Right forelimb (tissue), 1 donor: ENCODE measurements at places on chromosomes 2 and 18.

GRCh38 chr2:75375646-75376582 is 176.6 kb upstream of the TACR1 start:
- no peak for DNase-seq

- no peak for DNase-seq
These were observed 31.3 kb downstream of the GATA6 start for GRCh38 chr18:22200611-22201225.

DNA sequence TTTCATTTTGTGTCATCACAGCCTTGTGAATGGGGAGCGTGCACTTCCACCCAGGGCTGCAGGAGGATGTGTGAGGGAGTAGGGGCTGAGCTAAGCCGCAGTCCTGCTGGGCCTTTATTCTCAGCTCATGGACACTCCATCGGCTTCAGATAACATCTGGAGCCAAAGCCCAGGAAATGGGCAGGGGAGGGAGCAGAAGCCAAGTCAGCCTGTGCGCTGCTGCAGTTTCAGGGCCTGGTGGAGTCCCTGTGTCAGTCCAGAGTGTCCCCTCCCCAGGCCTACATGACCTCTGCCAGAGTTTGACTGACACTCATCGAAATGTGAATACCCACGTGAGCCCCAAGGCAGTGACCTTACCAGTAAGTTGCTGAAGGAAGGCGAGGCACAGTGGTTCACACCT is 242.2 kb downstream of the LOXHD1 start:
- DNase-seq, result no peak

DNA sequence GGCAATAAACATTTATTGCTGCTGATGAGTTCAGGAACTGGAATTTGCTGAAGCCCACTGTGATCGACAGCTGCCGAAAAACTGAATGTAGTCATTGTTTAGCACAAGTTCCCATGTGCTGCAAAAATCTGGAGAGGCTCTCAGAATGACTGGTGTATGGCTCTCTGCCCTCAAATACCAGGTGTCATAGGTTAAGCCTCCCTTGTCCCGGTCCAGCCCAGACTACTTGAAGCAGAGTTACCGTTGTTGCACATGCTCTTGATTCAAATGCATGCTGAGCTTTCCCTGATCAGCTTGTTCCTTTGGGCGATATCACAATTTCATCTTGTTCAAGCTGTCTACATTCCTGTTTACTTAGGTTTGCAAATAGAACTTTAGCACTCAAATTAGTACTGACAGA is 625.2 kb downstream of the CPS1 start:
- peak; percentile 43 for DNase-seq

DNA sequence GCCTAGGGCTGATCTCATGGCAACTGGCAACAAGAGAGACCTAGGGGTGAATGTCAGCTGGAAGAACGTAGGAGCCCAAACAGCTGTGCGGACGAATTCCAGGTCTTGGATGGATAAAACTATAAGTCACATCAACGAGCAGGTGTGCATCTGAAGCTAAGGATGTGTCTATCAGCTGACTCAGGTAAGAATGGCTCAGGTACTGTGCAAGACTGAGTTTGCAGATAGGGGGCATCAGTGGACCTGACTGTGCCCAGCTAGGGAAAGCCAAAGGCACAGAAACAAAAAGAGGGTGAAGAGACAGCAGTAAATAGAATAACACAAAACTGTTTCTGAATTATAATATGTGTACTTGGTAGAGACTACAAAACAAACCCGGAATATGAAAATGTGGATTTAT is 357.3 kb downstream of the ZEB2 start:
- DNase-seq, result no peak

DNA sequence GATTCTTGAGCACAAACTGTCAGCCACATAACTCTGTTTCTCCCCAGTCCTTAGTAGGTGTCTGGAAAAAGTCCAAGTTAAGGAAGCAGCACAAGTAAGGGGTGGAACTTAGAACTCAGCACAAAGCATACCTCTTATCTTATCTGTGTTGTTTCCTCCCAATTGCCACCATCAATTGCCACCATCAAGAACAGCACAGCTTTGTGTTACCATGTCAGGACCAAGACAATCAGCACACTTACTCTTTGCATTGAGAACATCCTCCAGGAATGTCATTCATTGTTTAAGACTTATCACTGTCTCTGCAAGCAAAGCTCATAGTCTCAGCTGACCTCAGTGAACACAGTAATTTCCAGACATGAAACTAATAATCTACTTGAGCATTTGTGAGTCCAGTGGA is 212.7 kb upstream of the FSHR start:
- no peak for DNase-seq

GRCh38 chr2:191889931-191890330 is 43.0 kb upstream of the CAVIN2 start:
- no peak for DNase-seq

GRCh38 chr2:126685629-126686028 is 29.7 kb downstream of the GYPC start:
- no peak for DNase-seq

GRCh38 chr2:142716463-142717242 is 160.8 kb upstream of the KYNU start:
- DNase-seq, result no peak

DNA sequence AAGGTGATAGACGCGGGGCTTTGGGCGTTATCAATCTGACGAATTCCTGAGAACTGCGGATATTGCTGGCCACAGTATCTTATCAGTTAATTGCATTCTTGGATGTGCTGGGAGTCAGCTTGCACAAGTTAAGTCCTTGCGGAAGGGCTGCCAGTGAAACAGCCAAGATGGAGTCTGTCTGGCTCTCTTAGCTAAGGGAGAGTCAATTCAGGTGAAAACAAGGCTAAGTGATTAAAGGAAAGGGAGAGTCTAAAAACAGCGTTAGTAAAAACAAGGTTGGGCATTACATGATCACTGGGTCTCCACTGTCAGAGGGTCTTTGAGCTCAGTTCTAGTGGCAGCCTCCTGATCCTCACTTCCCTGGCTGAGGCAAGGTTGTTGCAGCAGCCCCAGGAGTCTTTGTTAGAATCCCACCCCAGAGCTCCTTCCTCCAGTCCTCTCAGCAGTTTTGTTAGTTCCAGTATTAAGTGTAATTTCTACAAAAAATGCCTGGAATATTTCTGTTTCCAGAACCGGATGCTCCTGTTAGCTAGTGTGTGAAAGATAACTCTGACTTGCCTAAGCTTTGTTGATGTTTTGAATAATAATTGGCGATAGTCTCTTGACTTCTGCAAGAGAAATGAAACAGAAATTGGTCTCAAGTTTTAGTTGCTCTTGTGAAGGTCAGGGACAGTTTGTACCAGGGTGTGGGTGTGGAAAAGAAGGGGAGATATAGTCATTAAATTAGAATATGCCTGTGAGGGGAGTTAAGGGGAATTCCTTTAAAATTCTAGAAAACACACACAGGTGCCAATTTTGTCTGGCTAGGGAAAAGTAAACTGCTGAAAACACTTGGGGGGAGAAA is 10.6 kb downstream of the CFLAR start:
- no peak for DNase-seq

DNA sequence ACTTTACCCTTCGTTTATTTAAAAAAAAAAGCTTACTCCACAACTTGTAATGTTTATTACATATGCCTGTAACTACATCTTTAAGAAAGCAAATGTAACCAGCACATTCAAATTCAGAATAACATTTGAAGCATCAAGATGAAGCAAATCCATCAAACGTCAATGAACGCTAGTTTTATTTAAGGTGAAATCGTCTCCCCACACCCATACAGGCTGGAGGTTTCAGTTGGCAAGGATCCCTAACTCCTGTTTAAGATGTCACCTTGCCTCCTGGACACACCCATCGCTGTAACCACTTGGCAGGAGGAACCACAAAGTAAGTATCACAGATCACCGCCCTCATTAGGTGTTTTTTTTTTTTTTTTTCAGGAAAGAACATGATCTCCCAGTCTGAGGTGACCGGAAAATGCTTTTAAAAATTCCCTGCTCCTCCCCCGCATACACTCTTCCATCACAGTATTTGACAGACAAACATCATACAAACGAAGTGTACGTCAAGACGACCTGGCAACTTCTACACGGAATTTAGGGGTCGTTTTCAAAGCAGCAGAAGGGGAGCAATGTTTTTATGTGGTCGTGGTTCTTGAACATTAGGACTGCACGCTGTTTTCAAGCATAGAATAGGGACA is 19.7 kb upstream of the STPG4 start:
- no peak for DNase-seq

GRCh38 chr2:176424746-176425145 is 155.5 kb downstream of the MTX2 start:
- DNase-seq, result no peak

DNA sequence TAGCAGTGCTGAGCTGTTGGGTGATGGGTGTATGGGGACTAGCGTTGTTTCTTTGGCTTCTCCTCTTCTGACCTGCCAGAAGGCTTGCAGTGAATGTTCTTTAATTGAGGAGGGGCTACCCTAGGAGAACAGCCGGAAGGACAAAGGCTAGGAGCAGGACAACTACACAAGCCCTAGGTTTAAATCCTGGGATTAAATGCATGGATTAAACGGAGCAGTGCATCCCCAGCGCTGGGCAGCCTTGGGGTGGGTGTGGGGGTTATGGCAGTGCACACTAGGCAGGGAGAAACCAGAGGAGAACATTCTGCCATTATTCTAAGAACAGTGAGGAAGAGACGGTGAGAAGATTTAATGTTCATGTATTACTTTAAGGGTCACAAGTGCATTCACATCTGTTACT is 86.4 kb upstream of the MCFD2 start:
- DNase-seq, result no peak

DNA sequence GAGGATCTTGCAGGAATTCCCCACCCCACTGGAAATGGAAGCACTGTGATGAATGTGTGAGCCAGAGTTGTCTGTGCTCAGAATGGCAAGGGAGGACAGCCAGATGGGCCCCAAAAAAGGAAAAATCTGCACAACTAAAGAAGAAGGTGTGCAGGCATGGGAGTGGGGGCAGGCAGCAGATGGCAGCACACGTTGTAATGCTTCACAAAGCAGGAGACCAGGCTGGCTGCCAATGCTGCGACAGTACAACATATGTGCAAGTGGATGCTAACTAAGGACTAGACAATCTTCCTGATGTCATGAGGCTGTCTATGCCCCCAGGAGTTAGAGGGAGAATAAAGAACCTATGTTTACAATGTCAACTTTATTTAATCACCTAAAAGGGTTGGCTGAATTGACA is 27.2 kb downstream of the ST6GAL2 start:
- no peak for DNase-seq

DNA sequence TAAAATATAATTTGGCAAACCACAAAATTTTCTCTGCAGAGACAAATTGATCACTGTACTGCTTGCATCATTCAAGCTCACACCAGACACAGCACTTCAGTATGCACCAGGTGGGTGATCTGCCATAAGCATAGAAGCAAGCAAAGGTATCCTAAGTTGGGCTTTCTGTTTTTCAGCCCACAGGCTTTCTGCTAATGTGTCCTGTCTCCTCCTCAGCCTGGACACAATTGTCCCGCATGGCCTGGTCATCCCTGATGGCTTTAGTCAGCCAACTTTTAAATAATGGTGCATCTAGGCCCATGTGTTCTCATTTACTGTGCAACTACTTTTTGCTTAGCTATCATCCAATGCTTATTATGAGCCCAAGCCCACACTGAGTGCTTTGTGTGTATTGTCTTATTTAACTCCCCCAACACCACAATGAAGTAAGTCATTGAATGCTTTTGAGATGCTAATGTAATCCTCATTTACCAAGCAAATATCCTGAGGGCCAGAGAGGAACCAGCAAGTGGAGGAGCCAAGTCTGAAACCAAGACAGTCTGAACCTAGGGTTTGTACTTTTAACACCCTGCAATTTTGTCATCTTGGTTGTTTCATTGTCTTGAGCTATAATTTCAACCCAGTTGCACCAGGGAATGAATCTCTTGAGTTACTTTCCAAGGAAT is 111.2 kb upstream of the SETBP1 start:
- DNase-seq, result no peak

- DNase-seq, result no peak
These were observed 104.5 kb downstream of the VAPA start for GRCh38 chr18:10018289-10018688.

DNA sequence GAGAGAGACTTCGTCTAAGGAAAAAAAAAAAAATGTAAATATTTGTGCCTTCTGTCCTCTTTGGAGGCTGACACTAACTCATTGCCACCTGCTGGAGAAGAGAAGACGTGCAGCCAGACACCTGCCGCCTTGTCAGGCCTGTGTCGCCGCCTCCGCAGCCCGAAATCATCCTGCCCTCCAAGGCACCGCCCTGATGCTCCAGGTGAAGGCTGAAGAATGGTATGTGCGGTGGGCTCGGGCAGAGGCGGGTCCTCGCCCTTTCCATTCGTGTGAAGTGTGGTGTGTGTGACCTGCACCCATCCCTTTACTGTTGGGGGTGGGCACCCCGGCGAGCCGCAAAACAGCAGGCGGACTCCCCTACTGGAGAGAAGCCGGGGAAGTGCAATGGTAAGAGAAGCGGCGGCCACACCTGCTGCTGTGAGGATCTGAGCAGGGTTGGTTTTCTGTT is 60.4 kb downstream of the FAM161A start:
- peak; percentile 47 for DNase-seq

- no peak for DNase-seq
These were observed 61.9 kb upstream of the ZCCHC2 start for GRCh38 chr18:62460851-62461300.

DNA sequence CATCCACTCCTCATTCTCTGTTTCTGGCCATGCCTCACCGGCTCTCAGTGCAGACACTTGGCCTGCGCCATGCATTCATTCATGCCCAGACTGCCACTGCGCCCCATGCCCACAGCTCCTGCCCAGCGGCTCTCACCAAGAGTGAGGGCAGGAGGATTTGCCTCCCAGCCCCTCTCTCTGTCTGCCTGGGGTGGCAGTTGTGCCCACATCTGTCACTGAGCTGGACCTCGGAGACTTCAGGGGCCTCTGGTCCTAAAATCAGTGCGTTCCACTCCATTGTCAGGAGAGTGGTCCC is 75.1 kb downstream of the CIB4 start:
- DNase-seq, result no peak

DNA sequence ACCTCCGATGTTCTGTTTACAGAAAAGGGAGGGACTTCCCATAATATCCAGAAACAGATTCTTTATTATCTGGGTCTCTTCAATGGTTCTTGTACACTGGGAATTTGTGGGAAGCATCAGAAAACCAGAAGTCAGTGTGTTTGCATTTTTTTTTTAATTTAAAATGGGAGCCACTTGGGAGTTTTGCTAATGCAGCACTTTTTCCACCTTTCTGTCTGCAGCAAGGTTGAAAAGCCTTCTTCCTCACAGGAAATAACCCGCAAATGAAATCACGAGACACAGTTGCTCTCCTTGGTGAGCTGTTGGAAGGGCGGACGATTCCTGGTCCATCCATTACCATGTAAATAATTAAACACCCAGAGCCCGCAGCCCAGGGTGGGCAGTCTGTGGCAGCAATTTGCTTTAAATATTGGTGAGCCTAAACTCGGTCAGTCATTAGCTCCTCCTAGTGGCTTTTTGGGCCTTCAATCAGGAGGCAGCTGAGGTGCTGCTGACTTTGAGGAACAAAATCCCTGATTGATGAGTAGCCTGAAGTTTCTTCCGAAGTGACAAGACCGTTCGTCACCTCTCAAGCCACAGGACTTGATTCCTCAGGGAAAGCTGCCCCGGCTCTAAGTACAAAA is 471.5 kb downstream of the EPHA4 start:
- no peak for DNase-seq

DNA sequence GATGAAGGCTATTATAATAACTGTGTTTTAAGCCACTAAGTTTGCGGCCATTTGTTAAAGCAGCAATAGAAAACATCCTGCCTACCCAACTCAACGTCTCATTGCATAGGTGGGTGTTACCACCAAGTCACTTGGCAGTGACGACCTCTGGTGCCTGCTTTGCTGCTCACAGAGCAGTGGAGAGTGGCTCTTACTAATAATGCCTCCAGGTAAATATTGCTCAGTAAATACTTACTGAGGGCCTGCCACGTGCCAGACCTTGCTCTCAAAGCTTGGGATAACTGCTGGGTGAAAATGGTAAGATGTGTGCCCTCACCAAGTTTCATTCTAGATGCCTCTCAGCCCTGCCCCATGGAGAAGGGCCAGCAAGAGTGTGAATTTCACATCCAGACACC is 27.7 kb downstream of the ITGA6 start:
- no peak for DNase-seq
